ENCODE measurements at places on chromosomes 3 and 15.

GRCh38 chr3:112755845-112756613 is 90.6 kb downstream of the CD200R1L start:
- DNase-seq = no peak

- DNase-seq = no peak
Observed at GRCh38 chr3:64977308-64978100, 289.7 kb upstream of the ADAMTS9 start.

- DNase-seq = no peak
Observed at GRCh38 chr15:36589971-36590370, 10.5 kb downstream of the CDIN1 start.

- DNase-seq = no peak
Observed at GRCh38 chr3:159828542-159828943, 160.1 kb upstream of the IL12A start.

DNA sequence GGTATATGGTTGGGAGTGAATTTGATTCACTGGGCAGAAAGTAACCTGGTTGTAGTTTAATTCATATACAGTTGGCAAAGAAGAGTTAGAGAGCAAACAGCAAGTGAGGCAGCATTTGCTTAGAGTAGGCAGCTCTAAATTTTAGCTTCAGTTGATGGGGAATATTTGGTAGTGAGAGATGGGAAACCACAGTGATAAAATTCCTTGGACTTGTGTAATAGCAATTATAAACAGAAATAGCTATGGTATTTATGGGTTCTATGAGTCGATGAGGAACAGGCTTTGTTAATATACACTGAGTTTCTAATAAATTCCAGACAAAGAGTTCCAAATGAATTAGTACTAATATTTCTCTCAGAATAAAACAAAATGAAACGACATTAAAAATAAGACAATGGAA is 894.0 kb downstream of the ROBO2 start:
- no peak for DNase-seq

DNA sequence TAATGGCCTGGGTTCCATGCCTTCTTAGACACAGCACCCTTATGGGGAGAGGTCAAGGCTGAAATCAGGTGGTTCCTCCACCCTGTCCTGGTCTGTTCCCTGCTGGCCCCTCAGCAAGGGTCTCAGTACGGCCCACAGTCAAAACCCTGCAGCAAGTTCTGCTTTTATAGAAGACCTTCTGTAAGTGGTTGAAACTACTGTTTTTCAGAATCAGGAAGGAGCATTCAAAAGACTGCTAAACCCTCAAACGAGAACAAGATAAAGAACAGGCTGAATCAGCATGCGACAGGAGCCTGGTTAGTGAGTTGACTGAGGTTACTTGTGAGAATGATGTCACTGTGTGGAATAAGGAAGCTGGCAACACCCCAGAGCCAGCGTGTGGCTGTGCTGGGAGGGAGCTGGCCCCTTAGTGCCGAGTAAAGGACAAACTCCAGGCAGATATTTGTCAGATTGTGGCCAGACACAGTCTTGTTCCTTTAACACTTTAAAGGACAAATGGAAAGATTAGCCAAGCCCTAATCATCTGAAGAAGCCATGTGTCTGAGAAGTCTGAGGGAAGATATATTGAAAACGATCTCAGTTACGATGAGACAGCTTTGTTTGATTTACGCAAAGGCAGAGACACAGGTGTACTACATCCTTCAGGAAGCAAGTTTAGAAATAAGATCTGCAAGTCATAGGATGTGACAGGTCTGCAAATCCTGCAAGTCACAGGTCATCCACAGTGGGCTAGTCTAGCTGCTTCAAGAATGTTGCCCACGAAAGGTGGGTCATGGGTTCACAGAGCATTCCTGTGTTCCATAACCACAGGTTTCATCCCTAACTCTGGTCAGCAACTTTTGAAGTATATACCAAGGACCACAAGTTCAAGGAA is 54.0 kb downstream of the B3GNT5 start:
- DNase-seq = no peak

DNA sequence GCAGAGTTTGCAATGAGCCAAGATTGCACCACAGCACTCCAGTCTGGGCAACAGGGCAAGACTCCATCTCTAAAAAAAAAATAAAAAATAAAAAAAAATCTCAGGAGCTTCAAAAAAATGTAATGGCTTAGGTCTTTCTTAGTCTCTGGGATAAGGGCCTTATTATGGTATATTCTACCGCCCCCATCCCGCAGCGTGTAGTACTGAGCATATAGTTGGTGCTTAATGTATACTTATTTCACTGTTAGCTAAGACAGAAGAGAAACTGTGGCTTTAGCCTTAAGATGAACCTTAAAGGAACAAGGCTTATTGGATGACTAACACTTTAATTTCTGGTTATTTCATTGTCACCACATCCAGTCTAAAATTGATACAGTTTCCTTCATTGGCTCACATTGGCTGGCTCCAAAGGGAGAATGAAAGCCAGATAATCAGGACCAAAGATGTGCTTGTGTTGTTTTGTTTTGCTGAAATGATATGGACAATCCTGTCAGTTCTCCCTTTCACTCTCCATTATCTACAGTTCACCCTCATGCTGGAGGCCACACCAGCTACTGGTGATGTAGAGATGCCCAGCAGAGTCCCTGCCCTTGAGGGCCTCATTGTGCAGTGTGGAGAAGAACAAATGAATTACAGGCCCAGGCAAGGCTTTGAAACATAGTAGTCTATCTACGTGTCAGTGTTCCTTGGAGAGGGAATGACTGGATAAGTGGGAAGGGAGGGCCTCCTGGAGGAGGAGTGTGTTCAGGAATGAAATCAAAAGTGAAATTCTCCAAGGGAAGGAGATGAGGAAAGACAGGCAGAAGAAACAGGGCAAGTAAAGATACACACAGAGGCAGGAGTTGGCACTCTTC is 17.4 kb upstream of the RAF1 start:
- no peak for DNase-seq

DNA sequence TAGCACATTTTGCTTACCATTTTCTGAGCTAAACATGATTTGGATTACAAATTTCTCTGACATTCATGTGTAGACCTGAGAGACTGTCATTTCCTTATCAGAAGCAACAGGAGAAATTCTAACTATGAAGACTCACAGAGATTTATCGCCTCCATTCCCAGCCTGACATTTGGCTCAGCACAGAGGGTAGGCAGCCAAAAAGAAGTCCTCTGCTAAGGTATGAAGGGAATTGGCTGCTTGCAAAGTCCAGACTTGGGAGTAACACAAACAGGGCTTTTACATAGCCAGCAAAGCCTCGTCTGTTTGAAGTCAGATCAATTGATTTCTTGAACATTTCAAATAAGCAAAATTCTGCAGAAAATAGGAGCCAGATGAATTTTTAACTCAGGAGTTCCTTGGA is 57.0 kb upstream of the CMSS1 start:
- DNase-seq = no peak

- DNase-seq = no peak
Observed at GRCh38 chr3:65785065-65785645, 253.6 kb downstream of the MAGI1 start.

GRCh38 chr15:57307527-57308169 is 68.7 kb upstream of the CGNL1 start:
- DNase-seq = no peak

DNA sequence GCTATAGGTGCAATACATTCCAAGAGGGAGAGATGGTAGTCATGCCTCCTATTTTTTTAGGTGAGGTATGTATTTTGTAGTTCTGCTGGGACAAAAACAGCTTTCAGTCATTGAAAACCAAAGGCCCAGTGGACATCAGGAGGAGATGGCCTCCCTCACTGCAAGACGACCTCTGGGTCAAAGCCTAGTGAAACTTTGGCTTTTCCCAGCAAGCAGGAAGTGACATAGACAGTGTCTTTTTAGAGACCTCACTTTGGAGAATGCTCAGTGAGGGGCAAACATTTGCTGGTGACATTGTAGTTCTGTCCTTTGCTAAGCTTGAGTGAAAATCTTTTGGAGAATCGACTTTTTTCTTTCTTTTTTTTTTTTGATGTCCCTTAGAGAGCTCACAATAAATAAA is 27.3 kb downstream of the LIPC start:
- no peak for DNase-seq

- DNase-seq = no peak
Observed at GRCh38 chr15:40815042-40815698, 7.9 kb upstream of the DNAJC17 start.

GRCh38 chr3:66348704-66349103 is 127.9 kb downstream of the SLC25A26 start:
- no peak for DNase-seq

GRCh38 chr3:8607234-8608040 is 37.2 kb downstream of the SSUH2 start:
- DNase-seq = no peak

- no peak for DNase-seq
Observed at GRCh38 chr3:72836923-72837322, 11.3 kb downstream of the SHQ1 start.

GRCh38 chr15:36499412-36500389 is 79.7 kb upstream of the CDIN1 start:
- no peak for DNase-seq

- DNase-seq = no peak
Observed at GRCh38 chr3:61774279-61774890, 213.0 kb downstream of the PTPRG start.

DNA sequence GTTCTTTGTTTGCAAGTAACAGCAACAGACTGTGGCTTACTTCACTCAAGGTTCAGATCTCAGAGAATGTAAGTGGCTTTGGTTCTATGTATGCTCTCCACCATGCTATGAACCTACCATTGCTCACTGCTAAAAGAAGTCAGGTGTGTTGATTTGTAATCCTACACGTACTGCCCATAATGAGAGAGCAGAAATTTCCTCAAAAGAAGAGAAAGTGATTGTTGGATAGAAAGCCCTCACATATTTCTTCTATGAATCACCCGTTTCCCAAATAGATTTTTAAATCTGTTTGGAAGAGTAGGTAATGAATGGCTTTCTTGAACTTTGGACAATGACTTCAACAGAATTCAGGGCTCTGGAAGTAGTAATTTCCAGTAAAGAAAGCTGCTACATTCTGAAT is 565.4 kb downstream of the ROBO2 start:
- DNase-seq = no peak

GRCh38 chr3:190178779-190179178 is 58.1 kb upstream of the P3H2 start:
- no peak for DNase-seq

DNA sequence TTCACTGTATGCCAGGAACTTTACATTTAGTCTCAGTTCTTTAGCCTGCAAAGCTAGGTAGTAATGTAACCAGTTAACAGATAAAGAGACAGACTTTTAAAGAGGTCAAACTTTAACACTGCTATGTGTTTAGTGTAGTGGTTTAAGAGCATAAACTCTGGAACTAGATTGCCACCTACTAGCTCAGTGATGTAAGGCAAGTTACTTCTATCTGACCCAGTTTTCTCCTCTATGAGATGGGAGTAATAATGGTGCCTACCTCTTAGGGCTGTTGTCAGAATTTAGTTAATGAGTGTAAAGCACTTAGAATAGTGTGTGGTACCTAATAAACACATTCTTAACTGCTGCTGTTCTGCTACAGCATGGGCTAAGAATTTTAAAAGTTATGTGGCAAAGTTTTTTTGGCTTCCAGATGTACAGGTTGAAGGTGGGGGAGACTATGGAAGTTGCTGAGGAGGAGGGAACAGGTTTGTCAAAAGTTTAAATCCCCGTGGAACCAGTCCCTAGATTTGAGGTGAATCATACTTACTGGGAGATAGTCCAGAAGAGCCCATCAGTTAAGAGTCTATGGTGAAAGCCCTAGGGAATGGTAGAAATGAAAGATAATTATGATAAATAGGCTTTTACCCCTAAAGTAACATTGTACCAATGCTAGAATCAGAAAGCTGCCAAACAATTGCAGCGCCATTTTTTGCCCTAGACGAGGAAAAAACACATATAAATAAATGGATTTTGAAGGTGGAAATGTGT is 13.9 kb downstream of the TSC22D2 start:
- no peak for DNase-seq

DNA sequence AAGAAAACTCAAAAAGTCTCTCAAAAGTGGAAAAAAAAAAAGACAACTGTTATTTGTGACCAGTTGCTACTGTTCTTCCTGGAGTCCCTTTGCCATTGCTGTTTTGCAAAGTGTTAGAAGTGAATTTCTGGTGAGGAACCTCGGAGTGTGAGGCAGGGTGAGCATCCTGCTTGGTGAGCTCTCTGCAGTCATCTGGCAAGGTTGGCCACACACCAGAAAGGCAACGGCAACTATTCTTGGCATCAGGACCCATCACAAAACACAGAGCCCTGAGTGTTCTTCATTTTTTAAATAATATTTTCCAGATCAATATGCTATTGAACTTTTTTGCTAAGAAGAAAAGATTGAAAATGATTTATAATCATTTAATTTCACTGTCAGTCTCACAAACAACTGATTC is 60.7 kb downstream of the CGNL1 start:
- no peak for DNase-seq

DNA sequence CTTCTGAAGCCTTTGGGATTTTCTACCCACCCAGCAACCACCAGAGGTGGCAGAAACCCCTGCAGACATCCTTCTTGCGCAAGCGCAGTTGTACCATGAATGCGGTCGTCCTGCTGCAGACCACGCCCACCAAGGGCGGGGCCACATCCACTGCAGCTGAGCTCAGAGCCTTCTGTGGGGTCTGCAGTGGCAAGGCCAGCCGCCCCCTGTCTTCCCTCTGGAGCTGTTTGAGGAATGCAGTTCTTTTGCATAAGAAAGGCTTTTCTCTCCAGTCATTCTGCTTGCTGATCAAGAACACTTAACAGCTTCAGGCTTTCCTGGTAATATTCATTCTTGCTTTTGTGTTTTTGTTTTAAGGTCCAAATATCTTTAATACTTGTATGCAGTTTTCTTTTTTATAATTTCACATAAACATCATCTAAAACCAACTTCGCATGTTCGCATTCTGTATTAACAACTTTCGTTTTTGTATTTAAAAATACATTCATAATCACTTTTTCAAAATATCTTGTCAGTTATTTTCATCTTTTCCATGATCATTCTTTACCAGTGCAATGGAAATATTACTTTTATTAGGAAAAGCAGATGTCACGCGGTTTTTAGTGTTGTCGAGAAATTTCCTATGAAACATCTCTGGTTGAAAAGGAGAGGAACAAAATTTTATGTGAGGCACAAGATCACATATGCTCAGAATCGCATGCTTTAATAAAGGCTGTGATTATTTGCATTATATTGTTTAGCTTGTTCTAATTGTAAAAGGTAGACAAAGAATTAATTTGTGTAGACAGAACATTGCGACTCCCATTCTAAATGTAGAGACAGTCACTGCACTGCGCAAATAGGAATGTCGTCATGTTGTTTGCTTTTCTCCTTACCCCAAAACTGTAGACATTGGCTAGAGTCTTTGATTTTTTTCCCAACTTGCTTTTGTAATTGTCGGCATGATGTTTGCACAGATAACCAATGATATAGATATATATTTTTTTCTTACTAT is 98.1 kb upstream of the SNRPN start:
- DNase-seq = no peak

GRCh38 chr3:1195947-1196346 is 103.1 kb downstream of the CNTN6 start:
- no peak for DNase-seq

Data from effector memory CD4-positive, alpha-beta T cell (primary cell).